ENCODE measurements at places on chromosomes 2 and 18.

DNA sequence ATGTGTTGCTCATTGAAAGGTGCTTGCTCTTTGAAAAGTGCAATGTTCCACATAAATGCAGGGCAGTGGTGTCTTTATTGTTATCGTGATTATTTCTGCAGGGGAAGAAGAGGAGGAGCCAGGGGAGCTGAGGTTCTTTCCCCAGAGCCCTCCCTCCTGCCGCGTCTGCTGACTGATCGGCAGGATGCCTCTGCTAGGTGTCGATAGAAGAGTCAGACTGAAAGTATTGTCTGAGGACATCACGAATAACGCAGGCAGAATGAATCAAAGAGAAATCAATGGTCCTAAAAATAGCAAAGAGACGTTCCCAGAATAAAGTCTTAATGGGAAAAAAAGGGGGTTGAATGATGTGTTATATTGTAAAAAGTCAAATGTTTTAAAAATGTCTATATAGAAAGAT lies 47.4 kb upstream of the SIX3 start:
- DNase-seq = no peak

GRCh38 chr2:231118614-231118942 lies 6.3 kb downstream of the HTR2B start:
- no peak for DNase-seq

DNA sequence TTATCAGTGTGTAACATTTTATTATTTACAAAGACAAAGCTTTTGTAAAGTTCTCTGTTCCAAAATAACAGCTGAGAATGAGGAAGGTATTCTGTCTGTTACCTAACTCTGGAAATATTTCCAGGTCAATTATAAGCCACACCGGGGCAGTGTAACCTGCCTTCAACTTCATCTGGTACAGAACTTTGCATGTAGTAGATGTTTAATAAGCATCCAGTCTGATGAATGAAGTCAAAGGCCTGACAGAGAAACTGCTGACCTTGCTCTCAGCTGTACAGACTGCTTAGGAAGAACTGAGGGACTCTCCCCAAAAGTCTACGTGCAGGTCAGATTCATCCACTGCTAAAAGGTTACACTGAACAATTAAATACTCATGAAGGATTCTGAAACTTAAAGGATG lies 43.3 kb downstream of the WDFY1 start:
- DNase-seq = no peak

- no peak for DNase-seq
Observed at GRCh38 chr18:69814861-69815385, 132.8 kb downstream of the CD226 start.

GRCh38 chr18:73340135-73340977 lies 472.6 kb upstream of the NETO1 start:
- DNase-seq = no peak
